T-helper 2 cell (primary cell): ENCODE measurements at places on chromosomes 11 and 22.

DNA sequence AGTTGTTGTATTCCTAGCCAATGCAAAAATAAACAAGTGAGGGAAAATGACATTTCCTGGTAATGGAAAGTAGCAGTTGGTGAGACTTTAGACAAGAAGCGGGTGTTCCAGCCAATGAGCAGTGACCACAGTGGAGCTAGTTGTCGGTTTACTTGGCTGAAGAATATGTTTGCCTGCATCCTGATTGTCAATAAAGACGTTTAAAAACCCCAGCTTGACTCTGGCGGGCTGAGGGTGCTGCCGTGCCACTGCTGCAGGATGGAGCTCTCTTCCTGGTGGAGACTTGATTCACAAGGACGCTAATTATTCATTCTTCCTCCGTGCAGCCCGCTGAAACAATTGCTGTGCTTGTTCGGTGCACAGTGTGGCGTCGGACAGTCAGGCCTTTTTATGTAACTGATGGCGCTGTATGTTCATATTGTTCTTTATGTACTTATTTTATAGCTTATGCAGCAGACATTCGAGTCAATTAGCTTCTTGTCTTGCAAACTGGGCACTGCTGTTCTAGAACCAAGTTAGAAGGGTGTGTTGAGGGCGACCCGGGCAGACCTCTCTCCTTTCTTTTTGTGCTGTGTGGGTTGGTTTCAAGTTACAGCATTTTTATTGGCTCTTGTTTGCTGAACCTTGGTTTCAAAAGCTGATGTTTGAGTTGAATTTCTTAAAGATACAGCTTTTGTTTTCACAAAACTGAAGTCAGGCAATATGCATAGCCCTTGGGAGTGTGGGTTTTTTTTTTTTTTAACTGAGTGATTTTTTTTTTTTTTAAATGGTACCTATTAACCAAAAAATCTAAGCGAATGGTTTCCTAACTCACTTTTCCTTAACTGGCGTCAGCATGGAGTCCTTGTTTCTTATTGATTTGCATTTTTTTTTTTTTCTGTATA lies 153.9 kb downstream of the TEAD1 start:
- DNase-seq = no peak

- no peak for DNase-seq
Measured at GRCh38 chr22:38674888-38675287, 6.9 kb upstream of the TOMM22 start.

- DNase-seq = no peak
Measured at GRCh38 chr11:11373934-11374333, 20.9 kb upstream of the CSNK2A3 start.

- DNase-seq = peak; percentile 16
Measured at GRCh38 chr11:17991783-17992433, 20.9 kb downstream of the SERGEF start.

- no peak for DNase-seq
Measured at GRCh38 chr11:114820621-114821020, 142.3 kb downstream of the NXPE2 start.

GRCh38 chr22:43185860-43186261 lies 1.1 kb downstream of the TTLL12 start:
- no peak for DNase-seq

- no peak for DNase-seq
Measured at GRCh38 chr22:17639247-17639741, 737 bp downstream of the BCL2L13 start.

GRCh38 chr22:46934746-46935491 lies 172.5 kb downstream of the TBC1D22A start:
- no peak for DNase-seq

GRCh38 chr11:130023204-130023603 lies 20.6 kb upstream of the PRDM10 start:
- no peak for DNase-seq

- DNase-seq = no peak
Measured at GRCh38 chr11:62264004-62264403, 6.0 kb upstream of the SCGB2A2 start.

DNA sequence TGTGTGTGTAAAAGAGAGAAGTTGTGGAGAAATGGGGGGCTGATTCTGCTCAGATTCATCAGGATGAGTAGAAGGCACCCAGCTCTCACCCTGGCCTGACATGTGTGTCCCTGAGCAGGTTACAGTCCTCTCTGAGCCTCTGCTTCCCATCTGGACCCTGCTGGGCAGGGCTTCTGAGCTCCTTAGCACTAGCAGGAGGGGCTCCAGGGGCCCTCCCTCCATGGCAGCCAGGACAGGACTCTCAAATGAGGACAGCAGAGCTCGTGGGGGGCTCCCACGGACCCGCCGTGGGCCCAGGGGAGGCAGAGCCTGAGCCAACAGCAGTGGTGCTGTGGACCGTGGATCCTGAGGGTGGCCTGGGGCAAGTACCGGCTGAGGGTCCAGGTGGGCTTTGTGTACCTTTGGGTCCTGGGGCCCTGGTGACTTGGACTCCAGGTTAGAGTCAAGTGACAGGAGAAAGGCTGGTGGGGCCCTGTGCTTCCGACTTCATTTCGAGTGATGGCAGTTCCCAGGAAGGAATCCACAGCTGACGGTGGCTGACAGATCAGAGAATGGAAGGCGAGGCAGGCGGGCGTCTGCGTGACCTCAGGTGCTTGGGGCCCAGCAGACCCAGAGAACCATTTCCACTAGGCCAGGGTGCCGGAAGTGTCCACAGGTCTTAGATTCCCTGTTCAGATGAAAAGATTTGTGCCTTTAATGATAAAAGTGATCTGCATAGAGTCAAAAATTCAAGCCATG lies 21.9 kb downstream of the NEAT1 start:
- peak; percentile 40 for DNase-seq

DNA sequence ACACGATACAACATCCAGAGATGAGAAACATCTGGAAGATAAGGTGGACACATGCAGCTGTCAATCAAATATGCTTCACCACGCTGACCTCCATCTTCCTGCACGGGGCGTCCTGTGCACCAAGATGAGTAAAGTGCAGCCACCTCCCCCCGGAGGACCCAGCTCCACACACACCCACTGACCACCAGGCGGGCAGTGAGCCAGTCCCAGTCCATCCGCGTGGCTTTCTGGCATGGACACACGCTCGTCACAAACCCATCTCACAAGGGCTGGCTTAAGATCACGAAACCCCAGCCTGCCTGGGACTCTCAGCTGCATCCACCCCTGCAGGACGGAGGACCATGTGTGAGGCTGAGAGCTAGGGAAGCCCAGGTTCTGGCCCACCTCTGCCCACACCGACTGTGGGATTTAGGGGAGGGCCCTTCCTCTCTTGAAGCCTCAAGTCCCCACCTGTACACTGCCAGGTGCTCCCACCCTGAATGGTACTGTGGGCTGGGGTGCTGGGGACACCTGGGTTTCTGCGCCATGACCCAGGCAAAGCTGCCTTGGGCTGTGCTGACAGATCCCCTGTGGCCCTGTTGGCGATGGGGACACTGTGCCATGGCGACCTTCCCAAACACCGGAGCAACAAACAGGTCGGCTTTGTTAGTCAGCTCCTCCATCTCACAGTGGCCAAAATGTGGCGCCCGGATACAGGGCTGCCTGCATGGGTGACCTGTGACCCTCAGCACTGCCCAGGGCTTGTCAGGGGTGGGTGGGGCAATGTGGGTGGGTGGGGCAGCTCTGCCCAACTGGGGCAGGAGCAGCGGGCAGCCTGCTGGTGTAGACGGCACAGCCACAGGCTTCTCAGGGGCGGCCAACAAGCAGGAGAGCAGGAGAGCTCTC lies 629.0 kb downstream of the TBC1D22A start:
- DNase-seq = no peak
